ENCODE measurements at places on chromosomes 6 and 20. TPM values are rescaled to one million over a fixed set of nuclear protein-coding genes. Genes with fewer than 3 reads are reported as not detected.

DNA sequence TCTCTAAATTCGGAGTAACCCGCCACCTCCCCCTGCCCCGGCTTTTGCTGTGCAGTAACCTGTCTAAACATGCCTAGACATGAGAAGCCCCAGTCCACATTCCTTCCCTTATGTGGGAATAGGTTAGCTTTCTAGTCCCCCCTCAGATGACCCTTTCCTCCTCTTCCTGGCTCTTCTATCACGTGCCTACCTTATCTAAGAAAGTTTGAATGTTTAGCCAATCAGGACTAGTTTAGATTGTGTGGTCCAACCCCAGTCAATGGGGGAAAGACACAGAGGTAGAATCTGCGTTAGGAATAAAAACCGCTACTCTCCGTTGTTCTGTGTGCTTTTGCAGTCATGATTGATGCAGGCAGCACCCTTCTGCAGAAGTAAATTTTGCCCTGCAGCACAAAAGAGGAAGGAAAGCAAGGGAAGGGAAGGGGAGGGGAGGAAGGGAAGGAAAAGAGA lies 69.0 kb upstream of the CD93 start:
- no peaks in the 10 kb centered on the region for H3K36me3 ChIP-seq
- no peaks in the 10 kb centered on the region for H3K4me1 ChIP-seq
- no peak for DNase-seq
- H3K4me3 ChIP-seq: no peak overlapping the region
- H3K27ac ChIP-seq: peak overlapping the region; percentile 47
- no peaks in the 10 kb centered on the region for H3K27me3 ChIP-seq

CENPW gene
- not detected for total RNA-seq

GRCh38 chr6:40717411-40718057 lies 130.4 kb upstream of the LRFN2 start:
- no peaks in the 10 kb centered on the region for H3K4me1 ChIP-seq
- no peak for DNase-seq
- H3K4me3 ChIP-seq: no peak overlapping the region
- H3K27me3 ChIP-seq: no peaks in the 10 kb centered on the region

PRND gene
- total RNA-seq: not detected

DNA sequence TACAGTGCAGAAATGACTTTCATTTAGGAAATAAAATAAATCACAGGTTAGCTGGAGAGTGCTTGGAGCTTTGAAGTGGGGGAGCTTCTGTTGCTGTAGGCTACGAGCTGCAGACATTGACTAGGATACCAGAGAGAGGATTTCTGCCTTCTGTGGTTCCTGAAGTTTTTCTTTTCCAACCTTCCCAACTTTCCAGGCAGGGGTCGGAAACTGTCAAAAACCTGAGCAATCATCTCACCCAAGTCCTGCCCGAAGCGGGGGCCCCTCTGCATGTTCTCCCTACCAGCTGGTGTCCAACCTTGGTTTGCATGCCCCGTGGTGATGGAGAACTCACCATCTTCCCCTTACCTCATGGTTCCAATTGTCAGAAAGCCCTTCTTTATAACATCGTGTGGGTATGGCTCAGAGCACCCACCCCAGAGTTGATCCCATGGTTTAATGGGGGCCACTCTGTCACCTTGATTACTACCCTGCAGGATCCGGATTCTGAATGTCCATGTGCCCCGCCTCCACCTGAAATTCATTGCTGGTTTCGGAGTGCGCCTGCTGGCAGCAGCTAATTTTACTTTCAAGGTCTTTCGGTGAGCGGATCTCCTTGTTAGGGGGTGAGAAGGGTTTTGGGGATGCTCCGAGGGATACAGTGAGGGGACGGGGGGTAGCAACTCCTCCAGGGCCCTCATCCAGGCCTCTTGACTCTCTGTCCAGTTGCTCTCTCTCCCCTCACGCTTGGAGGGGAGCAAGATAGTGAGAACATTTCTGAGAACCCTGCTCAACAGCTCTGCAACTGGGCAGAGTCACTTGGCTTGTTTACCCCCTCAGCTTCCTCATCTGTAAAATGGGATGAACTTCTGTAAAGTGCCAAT lies 5.1 kb downstream of the BPIFB2 start:
- DNase-seq: no peak
- no peak overlapping the region for H3K4me3 ChIP-seq
- H3K27ac ChIP-seq: no peak overlapping the region
- H3K4me1 ChIP-seq: no peaks in the 10 kb centered on the region

SRSF12 gene
- total RNA-seq: under 0.01 TPM

SMPDL3A gene
- 11.1 TPM for total RNA-seq

- H3K27me3 ChIP-seq: no peaks in the 10 kb centered on the region
- peaks cover 11% of the 10 kb centered on the region for H3K36me3 ChIP-seq
- H3K4me1 ChIP-seq: peaks cover 15% of the 10 kb centered on the region
- DNase-seq: no peak
- H3K4me3 ChIP-seq: no peak overlapping the region
Measured at GRCh38 chr20:3251806-3252205, 12.8 kb upstream of the SLC4A11 start.
